ENCODE measurements at places on chromosomes 12 and 14.

DNA sequence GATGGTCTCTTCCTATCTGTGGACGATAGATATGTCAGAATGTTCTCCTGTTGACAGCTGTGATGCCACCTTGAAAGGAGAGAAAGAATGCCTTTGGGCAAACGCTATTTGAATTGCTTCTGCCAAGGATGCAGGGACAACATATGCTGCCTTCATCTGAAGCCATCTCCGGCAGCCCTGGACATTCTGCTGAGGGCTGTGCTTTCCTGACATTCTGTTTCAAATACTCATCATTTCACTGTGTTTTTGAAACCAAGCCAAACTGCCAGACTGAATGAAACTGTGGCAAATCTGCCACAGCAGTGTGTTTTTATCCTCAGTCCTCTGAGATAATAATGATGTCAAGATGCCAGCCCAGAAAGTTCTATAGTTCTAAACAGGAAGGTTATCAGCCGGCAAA, 85.8 kb upstream of the BCAT1 start:
- no peak for DNase-seq

DNA sequence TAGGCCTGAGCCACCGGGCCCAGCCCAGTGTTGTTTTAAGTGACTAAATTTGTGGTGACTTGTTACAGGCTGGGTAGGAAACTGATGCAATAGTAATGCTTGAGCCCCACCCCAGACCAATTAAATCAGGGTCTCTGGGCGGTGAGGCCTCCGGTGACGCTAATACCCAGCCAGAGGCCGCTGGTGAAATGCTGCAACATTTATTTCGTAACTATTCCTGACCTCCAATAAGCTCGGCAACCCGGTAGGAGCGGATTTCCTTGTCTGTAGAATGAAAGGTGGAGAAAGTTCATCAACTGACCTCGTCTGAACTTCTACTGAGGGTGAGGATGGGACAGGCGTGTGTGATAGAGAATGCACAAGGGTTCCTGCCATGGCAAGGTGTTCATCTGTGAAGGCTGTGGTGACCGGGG, 42.3 kb downstream of the FZD10 start:
- DNase-seq = no peak

- DNase-seq = no peak
Measured at GRCh38 chr12:49624921-49625577, 1.7 kb downstream of the PRPF40B start.

- DNase-seq = no peak
Measured at GRCh38 chr12:93776581-93777018, 99.4 kb downstream of the CRADD start.

DNA sequence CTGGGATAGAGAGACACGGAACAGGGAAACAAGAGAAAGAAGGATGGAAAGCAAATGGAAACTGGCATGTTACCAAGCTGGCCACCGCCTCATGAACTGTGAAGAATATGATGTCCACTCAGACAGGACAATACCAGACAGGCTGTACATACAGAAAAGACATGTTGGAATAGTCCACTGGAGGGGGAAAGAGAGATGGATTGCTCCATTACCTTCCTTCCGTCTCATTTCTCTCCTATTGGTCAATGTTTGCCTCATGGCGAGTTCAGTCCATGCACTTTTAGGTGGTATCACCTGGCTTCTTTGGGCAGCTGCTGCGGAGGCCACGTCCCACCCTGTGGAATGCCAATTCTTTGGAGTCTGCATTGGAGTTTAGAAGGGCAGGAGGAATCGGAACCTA, 166.4 kb downstream of the AEBP2 start:
- no peak for DNase-seq

DNA sequence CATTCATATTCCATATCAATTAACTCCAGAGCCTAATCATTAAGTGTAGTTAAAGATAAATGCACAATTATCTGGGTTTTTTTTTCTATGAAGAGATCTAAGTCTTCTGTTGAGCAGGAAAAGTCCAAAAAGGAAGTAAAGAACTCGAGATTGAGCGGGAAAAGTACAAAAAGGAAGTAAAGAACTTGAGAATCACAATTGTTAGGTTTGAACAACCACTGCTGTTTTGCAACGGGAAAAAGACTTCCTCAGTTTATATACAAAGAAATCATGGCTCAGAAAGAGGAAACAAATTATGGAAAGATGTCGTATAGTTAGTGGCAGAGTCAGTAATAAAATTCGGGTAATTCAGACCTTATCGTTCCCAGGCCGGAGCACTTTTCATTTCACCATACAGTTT, 63.3 kb downstream of the PPP1R12A start:
- no peak for DNase-seq

DNA sequence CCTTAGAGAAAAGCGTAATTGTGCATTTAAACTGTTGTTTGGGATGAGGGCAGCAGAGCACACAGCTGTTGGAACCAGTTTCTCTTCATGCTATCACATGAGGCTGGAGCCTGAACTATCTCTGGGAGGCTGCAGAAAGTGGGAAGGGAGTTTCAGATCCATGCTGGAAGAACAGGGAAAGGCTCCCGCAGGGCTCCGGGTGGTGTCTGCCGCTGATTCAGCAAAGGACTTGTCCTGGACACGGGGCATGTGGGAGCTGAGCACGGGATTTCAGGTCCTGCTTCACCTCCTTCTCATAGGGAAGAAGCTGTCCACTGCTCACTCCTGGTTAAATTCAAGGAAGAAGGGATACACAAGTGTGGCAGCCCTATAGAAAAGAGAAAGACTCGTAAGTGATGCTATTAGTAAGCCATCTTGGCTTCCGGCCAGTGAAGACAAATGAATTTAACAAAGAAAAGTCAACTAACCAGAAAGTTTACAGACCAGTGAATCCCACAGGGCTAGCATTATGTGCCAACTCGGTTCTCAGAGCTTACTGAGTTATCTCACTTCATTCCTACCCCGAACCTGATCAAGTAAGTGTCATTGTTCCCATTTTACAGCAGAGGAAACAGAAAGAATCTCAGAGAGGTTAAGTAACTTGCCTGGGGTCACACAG, 6.7 kb upstream of the FZD10 start:
- DNase-seq = no peak

- no peak for DNase-seq
Measured at GRCh38 chr14:81537193-81537592, 3.5 kb upstream of the SEL1L start.

DNA sequence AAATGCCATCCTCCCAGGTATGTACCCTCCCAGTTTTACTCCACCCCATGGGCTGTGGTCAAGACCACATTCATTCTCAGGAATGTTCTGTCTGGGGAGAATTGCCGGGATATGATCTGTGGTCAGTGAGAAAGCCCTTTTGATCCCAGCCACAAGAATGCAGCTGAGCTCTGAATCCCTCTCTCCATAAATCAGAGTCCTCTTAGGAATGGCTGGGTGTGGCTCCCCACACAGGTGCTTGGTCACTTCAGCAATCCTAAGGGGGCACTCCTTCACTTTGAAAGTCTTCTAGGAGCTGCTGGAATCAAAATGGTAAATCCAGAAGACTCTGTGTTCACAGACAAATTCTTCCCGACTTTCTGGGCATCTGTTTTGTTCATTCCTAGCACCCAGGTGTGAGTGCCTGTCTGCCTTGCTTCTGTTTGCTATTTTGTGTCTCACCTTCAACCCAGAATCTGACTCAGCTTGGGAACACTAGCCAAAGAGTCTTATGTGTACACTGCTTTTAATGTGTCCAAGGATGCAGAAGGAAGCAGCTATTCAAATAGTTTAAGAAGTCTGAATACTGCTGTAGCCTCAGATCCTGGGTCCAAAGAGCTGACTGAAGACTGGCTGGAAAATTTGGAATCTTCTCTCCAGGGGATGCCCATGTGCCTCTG, 144.6 kb upstream of the CDKN3 start:
- no peak for DNase-seq

- DNase-seq = no peak
Measured at GRCh38 chr14:70527501-70528105, 7.2 kb downstream of the ADAM20 start.

DNA sequence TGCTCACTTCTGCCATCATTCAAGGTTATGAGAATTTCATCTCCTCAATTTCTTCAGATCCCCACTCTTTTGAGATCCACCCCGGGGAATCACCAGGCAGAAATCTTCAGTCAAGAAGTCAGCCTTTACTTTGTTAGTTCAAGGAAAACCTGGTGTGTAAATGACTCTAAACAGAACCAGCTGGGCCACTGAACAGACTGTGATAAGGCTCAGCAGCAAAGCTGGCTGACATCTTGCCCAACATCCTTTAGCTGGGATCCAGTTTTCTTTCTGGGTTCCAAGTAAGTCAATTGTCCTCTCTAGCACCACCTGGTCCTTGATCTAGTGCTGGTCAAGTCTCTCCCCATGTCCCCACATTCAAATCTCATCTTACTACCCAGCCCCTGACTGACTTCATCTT, 11.6 kb downstream of the CLMN start:
- no peak for DNase-seq

Data from activated T-cell treated with anti-CD3 and anti-CD28 coated beads, Interleukin-2, amount 50 U/mL, for 4 hours (primary cell).